ENCODE measurements at places on chromosomes 7 and 10. TPM values are rescaled to one million over a fixed set of nuclear protein-coding genes. Genes with fewer than 3 reads are reported as not detected.

- DNase-seq = no peak
Observed at GRCh38 chr10:26721561-26721960, 24.1 kb downstream of the PDSS1 start.

DNA sequence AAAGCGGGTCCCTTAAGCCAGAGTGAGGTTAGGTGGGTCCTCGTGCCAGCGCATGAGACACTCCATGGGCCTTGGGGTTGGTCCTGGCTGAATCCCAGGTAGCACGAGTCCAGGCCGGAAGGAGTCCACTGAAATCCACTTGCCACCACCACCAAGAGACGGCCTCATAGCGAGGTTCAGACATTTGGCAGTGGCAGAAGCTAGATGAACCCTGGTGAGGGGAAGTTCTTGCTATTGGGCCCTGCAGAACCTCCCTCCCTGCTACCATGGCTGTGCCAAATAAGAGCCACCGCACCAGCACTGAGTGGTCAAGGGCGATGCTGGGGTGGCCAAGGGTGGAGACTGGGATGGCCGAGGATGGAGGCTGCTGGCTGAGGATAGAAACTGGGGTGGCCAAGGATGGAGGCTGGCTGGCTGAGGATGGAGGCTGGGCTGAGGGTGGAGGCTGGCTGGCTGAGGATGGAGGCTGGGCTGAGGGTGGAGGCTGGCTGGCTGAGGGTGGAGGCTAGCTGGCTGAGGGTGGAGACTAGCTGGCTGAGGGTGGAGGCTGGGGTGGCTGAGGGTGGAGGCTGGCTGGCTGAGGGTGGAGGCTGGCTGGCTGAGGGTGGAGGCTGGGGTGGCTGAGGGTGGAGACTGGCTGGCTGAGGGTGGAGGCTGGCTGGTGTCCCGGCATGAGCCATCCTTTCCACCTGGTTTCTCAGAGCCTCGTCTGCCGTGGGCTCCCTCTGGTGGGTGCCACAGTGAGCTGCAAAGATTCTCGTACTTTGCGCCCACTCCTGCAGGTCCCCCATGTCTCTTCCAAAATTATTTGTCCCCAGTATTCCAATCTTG lies 88.2 kb downstream of the ELFN1 start:
- DNase-seq = peak; percentile 23

Gene ITGA8
- not detected for total RNA-seq

Gene OR9A2
- not detected for total RNA-seq

DNA sequence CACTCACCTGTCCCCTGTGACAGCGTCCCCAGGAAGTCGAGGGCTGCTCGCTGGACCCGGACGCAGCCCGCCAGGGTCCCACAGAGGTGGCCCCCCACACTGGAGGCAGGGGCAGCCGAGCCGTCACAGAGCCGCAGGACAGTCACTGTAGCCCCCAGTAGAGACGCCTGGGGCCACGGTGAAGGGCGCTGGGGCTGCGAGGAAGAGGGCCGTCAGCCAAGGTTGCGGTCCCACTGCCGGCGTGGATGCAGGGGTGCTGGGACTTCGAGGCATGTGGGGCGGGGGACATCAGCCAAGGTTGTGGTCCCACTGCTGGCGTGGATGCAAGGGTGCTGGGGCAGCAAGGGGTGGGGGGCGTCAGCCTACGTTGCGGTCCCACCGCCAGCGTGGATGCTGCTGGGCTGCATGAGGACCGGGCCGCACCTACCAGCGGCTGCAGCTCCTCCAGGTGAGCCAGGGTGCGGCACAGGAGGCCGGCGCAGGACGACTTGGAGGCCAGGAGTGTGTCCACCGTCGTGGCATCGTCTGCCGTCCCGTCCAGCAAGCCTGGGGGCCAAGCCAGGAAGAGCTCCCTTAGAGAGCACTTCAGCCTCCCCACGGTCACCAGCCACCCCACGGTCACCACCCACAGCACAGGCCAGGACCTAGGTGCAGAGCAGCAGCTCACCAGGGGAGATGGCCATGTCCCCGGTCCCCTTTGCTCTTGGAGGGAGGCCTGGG lies 13.9 kb downstream of the BRAT1 start:
- DNase-seq = no peak

DNA sequence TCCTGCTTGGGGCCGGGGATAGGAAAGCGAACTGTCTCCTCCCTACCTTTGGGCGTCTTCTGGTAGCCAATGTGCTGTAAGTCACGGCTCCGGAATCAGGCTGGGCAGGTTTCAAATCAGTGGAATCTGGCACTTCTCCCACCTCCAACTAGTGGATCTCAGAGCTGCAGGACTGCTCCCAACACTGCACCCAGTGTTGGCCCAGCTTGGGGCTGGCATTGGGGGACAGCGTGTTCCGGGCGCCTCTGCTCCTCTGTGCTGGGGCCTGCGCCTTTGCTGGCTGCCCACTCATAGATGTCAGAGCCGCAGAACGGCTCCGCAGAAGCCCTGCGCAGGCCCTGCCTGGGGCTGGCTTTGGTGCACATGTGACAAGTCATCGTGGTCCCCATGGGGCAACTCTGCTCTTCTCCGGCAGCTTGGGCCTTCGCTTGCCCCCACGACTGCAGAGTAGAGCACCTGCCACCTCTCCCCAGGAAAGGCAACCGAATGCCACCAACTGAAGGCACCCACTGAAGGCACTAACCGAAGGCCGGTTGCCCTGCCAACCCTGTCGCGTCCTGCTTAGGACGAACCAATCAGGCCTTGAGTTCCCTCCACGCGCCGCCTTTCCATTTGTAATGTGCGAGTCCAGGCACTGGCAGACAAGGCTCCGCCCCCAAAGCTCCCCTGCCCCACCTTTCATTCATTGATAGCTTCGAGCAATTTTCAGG lies 85.5 kb upstream of the ABI1 start:
- DNase-seq = no peak

GRCh38 chr10:627032-627992 lies 62.2 kb downstream of the DIP2C start:
- DNase-seq = no peak

Gene OR2A5
- total RNA-seq = not detected

GRCh38 chr7:96184783-96185182 lies 137.1 kb downstream of the SLC25A13 start:
- DNase-seq = no peak

DNA sequence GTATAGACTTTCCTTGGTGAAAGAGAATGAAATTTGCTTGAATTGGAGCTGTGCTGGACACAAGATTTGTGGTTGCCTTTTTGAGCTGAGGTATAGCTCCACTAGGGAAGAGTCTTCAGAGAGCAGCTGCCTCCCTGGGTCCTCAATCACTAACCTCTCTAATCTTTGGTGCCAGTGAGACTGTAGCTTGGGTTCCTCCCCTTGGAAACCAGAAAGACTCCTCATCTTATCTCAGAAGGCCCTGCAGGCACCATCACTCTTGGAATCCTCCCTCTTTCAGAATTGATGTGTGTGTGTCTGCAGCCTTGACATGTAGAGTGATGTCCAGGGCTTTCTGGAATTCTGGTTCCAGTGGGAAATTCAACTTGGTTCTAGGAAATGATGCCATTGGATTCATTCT lies 426.5 kb downstream of the RPS24 start:
- DNase-seq = no peak

GRCh38 chr10:132648851-132649528 lies 111.4 kb downstream of the INPP5A start:
- no peak for DNase-seq

DNA sequence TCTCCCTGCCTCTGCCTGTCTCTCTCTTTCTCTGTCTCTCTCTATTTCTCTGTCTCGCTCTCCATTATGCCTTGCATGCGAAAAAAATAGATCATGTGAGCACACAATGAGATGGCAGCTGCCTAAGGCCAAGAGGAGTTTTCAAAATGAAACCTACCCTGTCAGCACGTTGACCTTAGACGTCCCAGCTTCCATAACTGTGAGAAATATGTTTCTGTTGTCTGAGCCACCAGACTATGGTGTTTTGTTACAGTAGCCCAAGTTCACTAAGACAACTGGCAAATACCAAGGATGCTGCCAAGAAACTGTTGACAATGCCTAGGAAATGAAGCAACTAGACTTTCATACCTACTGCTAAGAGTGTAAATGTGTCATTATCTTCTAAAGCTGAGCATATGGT lies 70.6 kb upstream of the PLXDC2 start:
- no peak for DNase-seq

DNA sequence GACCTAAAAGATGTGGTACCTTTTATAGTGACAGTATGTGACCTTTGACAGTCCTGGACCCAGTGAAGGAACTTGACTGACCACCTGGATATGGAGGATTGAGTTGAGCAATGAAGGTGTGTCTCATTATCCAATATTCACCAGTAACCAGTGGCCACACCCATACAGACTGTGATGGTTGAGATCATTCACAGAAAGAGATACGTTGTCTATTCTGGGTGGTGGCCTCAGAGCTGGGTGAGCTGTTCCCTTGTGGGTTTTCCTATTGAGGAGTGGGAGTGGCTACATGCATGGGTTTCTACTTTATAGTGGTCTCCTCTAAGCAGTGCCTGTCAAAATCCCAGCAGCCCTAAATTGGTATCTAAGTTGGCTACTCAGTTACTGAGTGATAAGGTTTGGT lies 507.4 kb downstream of the SORCS3 start:
- no peak for DNase-seq

- no peak for DNase-seq
Observed at GRCh38 chr7:49781996-49782395, 8.6 kb downstream of the VWC2 start.

DNA sequence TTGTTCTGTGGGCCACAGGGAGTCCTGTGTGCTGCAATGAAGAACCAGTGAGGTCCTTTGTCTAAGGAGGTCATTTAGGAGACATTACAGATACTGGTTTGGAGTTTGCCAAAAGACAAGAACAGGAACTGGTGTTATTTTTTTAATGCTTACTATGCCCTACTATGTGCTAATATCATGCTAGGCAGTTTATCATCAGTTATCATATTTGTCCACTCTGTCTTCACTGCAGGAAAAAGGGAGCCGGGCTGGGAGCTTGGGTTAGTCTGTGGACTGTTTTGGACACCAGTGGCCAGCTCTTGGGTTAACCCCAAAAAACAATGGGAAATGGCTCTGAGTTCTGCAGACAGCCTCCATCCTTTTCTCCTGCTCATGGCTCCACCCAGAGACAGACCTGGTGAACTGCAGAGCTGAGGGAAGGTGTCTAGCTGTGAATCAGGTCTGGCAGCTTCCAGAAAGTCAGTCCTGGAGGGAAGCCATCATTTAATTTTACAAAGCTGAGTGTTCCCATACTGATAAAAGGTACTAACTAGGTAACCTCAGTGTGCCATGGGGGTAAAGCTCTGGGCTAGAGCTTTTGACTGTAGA lies 101.2 kb upstream of the ZNF746 start:
- DNase-seq = no peak

DNA sequence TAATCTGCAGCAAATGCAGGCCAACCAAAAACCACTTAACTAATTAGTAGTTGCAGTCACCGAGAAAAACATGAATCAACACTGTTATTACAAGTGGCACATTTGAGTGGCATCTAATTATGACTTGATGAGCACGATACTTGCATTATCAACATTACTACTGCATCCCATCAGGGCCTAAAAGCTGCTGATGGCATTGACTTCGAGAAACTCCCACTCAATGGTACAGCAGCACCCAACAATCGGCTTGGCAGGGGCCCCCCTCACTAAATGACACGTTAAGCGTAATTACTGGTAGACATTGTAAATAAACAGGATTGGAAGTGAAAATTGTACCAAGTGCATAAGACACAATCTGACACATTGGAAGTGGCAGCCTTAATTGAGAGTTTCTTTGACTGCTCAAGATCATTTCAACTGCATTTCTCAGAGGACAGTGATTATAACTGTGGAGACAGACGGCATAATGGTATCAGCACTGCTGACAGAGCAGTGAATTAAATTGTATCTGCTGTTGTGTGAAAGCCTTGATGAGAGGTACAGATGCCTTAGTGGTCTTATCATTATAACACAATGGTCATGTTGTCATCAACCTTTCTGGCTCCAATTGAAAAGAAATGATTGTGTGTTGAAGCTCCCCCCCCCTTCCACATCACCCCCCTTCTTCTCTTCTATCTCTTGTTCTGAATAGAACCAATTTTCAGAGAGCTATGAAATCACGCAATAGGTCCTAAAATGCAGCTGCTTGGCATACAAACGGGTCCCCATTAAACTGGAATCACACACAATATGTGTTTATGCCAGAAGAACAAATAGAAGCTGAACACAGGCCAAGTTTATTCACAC lies 43.4 kb downstream of the SHTN1 start:
- DNase-seq = no peak

Gene GJD4
- total RNA-seq = not detected

- no peak for DNase-seq
Observed at GRCh38 chr7:1666317-1666822, 3.7 kb upstream of the ELFN1 start.

- DNase-seq = no peak
Observed at GRCh38 chr10:91341686-91342085, 68.5 kb upstream of the HECTD2 start.

DNA sequence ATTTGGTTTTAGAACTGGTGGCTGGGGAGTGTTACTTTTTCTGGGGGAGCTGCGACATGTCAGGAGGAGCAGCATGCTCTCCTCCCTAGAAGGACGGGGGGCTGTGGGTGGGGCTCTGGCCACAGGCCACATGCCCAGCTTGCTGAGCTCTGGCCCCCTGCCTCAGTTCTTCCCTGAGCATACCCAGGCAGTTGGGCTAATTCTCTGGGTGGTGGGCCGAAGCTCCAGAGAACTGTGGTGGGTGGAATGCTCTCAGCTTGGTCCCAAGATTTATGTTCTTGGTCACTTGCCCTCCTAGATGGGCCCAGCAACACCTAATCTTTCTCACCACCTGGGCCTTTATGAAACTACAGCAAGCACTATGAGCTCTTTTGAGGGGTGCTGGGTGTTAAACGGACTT lies 5.1 kb upstream of the ZNF775 start:
- DNase-seq = no peak

Gene HPSE2
- total RNA-seq = not detected

DNA sequence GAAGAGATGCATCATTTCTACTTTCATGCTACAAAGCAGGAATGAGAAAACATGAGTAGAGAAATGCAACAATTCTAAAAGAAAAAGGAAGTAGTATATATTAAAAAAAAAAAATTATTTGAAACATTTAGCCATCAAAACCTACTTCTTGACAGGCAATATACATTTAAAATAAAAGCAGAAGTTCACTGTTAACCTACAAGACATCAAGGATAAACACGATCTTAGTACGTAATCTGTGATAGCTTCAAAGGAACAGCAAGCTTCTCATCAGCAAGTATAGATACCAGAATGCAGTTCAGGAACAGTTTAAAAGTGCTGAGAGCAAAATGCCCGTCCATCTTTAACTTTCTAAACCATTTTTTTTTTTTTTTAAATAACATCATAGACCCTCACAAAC lies 36.9 kb downstream of the MALSU1 start:
- no peak for DNase-seq

Gene CRYGN
- total RNA-seq = not detected
